ENCODE measurements at places on chromosomes 12 and 14.

GRCh38 chr12:29710104-29710503, 73.6 kb downstream of the TMTC1 start:
- no peak for DNase-seq

DNA sequence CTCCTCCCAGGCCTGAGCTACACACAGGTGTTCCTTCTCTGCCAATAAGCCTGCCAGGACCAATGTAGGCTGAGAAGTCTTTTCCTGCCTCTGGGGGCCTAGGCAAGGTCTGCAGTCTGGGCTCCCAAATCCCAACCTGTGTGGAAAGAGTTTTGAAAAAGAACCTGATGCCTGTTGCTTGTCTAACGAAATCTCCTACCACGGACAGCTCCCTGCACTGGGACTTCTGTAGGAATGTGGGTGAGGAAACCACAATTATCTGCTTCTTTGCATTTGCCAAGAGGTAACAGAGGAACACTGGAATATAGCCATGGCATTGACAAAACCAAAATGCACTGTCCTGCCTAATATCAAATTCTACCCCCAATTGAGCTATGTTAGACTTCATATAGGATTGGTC, 877.0 kb upstream of the TMEM132C start:
- no peak for DNase-seq

DNA sequence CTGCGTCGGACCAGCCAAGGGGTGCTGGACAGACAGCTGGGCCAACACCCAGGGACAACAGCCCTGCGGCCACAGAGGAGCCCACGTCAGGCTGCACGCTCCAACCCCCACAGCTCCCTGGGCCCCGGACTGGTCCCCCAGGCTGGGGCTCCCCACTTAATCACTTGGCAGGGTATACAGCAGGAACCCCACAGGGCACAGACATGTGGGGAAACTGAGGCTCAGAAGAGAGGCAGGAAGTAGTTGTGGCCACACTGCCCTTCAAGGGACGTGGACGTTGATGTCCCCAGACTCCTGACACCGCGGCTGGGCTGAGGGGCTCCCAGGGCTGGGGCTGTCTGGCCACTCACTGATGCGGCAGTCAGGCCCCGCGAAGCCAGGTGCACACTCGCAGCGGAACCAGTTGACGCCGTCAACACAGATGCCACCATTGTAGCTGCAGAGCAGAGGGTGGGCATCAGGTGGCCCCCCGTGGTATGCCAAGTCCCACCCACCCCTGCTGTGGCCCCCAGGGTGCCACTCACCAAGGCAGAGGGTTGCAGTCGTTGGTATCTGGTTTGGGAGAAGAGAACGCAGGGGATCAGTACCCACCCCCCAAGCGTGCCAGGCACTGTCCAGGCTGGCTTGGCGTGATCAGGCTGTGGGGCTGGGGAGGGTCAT, 21.5 kb downstream of the JAG2 start:
- no peak for DNase-seq

GRCh38 chr14:25041898-25042297, 8.0 kb downstream of the STXBP6 start:
- DNase-seq: no peak

- no peak for DNase-seq
These were observed 88.2 kb upstream of the SLC38A2 start for GRCh38 chr12:46460682-46461210.

GRCh38 chr12:78101946-78102635, 271.4 kb downstream of the NAV3 start:
- no peak for DNase-seq

DNA sequence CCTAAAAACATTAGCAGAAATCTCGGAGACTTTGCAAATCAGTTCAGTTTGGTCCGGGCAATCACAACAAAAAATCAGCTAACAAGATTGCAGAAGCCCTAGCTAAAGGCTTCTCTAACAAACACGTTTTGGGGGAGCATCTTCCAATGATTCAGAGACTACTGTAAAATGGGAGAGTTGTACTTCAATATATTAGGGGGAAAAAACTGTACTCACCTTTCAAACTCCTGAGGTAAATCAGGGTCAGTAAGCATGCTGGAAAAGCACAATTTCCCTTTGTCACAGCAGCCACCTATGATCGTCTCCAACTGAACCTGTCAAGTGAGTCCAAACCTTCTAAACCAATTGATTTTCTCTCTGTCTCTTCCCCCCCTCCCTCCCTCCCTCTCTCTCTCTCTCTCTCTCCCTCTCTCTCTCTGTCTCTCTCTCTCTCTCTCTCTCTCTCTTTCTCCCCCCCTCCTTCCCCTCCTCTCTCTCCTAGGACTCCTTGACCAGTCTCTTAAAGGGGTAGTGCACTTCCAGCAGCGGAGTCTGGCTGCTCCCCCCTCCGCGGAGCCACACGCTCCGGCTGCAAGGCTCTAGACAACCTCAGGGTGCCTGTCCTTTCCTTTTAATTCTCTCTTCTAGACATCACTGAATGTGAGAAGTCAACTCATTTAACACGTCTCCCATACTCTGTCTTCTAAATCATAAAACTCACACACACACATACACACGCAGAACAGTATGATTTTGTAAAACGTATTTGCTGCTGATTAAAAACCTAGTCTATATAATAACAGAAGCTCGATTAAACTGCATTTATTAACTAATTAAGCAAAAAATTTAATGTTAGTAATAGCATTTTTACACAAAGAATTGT, at the start of gene SOX5:
Gene SOX5, minus strand, starts transcription at position 323 of the 862 bp plus-strand sequence. Its CDS starts 69 bp downstream, at position 254.
- no peak for DNase-seq

- no peak for DNase-seq
These were observed 35.2 kb upstream of the TMTC2 start for GRCh38 chr12:82651489-82651888.

DNA sequence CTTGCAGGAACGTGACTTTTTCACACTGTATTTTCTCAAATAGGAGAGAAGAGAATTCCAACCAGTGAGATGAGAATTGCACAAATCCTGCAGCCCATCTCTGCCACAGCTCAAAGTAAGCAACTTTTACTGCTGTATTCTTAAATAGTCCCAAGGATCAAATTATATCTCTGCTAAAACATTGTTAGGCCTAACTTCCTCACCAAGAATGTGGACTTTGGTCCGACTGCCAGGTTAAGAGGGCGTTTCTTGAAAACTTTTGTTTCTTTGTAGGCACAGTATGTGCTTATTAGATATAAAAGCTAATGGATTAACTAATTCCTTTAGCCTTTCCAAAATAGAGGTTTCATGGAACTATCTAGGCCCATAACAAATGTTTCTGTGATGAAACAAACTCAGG, 61.4 kb upstream of the IFNG-AS1 start:
- no peak for DNase-seq

DNA sequence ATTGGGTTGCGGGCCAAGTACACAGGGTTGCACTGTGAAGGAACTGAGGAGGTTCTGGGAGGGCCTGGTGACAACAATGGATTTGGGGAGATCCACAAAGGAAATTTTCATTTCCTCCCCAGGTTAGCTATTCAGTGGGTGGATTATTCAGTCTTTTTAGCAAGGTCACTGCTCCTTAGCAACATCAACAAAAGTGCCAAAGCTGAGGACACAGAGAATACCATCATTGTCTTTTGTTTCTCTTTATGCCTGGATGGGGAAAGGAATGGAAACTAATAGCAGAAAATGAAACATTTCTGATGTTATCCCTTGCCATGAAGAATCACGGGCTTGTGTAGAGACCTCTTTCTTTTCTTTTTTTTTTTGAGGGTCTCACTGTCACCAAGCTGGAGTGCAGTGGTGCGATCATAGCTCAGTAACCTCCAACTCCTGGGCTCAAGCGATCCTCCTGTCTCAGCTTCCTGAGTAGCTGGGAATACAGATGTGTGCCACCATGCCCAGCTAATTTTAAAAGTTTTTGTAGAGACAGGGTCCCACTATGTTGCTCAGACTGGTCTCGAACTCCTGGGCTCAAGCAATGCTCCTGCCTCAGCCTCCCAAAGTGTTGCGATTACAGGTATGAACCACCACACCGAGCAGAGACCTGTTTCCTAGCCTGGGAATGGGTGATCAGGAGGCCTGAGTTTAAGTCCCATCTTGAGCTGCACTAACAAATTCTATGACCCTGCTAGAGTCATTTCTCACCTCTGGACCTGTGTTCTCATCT, 6.5 kb downstream of the PPP1R3E start:
- no peak for DNase-seq

GRCh38 chr12:112198120-112198733, 72.9 kb downstream of the TRAFD1 start:
- no peak for DNase-seq

GRCh38 chr12:94670898-94671297, 20.5 kb upstream of the TMCC3 start:
- no peak for DNase-seq
